Foreskin keratinocyte (primary cell): ENCODE measurements at places on chromosomes 4 and X. TPM values are rescaled to one million over a fixed set of nuclear protein-coding genes. Genes with fewer than 3 reads are reported as not detected.
A peak's percentile ranks its signal among the peaks of the same experiment; 100 is the strongest.

Gene LUZP4
- total RNA-seq, result not detected in 2 replicates

GRCh38 chr4:80270868-80271267, 4.4 kb downstream of the FGF5 start:
- no peak for DNase-seq

Gene PCYT1B
- total RNA-seq, result 2.2 and 4.6 TPM in 2 replicates

Gene AWAT2
- not detected in 2 replicates for total RNA-seq

DNA sequence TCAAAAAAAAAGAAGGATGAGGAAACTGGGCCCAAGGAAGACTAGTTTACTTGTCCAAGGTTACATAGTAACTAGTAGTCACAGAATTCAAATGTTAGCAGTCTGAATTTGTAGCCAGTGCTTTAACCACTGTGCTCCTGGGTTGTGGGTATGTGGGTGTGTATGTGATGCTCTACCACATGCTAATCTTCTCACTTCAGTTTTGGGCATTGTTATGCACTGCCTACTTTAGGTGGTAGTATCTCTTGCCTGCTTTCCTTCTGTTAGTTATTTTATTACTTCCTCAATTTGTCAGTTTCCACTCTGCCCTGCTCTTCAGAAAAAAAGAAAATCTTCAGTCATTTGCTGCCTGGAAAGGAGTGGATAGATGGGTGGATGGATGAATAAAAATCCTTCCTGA, 219.2 kb downstream of the RPA4 start:
- DNase-seq, result no peak

GRCh38 chrX:2261831-2262667, 238.7 kb downstream of the DHRSX start:
- peak; percentile 42 for DNase-seq
